ENCODE measurements at places on chromosomes 12 and 14.

GRCh38 chr14:23089498-23090253, 5.3 kb downstream of the ACIN1 start:
- DNase-seq, result no peak

DNA sequence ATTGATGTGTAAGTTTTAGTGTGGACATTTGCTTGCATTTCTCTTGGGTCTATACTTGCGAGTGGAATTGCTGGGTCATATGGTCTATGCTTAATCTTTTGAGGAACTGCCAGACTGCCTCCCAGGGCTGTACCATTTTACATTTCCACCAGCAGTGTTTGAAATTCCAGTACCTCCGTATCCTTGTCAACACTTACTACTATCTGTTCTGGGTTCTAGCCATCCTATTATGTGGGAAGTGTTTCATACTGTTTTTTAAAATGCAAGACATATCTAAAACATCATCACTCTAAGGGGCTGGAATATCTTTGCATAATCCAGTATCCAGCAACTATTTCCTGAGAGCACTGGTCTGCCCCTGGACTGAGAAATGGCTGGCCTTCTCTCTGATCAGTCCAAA, 80.2 kb upstream of the RIN3 start:
- DNase-seq, result no peak

- no peak for DNase-seq
These were observed 398.8 kb downstream of the PRKD1 start for GRCh38 chr14:29528889-29529288.

DNA sequence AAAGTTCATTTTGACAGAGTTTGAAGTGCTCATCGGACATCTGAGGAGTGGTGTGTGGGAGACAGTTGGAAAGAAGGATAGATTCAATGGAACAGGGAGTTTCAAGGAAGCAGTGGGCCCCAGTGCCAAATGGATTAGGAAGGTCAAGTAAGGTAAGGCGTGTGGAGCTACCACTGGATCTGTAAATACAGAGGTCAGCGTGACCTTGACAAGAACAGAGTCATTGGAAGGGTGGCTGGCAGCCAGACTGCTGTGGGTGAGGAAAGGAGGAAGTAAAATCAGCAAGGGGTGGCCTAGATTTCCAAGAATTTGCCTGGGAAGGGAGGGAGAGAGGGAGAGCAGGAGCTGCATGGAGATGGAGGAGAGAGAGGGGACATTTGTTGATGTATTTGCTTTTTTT, 68.2 kb upstream of the IGF1 start:
- no peak for DNase-seq

DNA sequence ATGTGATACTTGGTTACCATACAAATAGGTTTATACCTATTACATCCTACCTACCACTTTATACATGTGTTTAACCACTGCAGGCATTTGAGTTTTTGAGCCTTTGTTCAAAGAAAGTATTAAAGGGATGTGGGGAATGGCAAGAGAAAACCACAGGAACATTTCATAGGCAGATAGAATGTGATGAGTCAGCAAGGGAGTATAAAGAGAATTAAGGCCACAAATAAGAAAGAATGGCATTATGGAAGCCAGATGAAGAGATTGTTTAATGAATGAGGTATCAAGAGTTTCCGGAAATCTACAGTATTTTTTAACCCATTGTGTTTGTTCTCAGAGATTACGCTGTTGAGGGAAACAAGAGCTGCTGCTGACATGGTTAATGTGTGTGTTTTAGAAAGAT, 66.9 kb downstream of the METTL25 start:
- no peak for DNase-seq

GRCh38 chr14:104001003-104001402, 58.7 kb upstream of the RD3L start:
- peak; percentile 5 for DNase-seq

GRCh38 chr14:92563359-92563758, 49.8 kb downstream of the RIN3 start:
- DNase-seq, result no peak

GRCh38 chr12:96670334-96670899, 181.0 kb downstream of the CFAP54 start:
- no peak for DNase-seq

DNA sequence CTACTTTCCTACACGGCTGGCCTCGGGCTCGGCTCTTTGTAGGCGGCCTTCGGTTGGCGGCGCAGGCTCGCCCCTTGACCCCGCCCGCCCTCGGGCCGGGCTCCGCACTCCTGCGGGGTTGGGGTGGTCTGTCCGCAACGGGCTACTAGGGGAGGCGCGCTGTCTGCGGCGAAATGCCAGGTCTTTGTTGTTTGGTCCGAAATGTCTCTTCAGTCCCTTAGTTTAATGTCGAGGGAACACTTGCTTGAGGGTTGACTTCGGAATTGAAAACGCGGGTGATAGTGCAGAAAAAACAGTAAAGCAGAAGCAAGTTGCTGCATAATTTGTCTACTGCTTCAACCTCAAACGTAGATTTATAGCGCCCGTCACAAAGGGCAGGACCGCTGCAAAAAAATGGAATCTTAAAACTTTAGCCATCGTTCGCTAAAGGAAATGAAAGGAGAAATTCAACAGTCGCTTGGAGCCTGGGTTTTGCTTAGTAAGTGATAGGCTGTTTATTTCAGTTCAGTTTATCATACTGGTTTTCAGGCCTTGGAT, 390 bp downstream of the JKAMP start:
- no peak for DNase-seq

DNA sequence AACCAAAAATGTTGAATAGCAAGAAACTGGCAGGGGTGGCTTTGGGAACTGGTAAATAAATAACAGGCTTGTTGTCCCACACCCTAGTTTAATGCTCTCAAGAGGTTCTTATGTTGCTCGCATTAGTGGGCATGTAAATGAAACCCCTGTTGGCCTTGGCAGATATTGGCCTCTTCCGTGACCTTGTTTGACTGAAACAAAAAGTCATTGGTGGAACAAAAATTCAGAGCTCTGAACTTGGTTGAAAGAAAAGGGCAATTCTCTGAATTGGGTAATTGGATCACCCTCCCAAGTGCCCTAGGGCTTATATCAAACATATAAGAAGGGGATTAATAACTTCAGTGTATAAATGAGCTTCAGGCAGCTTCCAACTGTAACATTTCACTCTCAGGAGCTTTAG, 426.2 kb downstream of the ZFP36L1 start:
- no peak for DNase-seq

DNA sequence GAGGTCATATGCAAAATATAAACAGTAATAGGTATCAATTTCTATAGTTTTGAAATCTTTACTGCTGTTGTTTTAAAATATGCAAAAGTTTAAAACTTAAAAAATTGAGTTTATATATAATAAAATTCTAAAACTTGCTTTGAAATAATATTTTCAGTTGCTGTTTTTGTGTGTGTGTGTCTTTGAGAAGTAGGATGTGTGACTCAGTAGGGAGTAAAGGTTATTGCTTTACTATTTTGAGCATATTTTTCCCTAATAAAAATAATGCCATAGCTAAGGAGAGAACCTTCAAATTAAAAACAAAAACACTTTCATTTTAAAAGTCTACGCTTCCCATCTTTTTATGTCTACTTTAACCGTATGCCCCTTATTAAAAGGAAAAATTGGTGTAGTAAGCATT, 238.1 kb downstream of the FBXL14 start:
- DNase-seq, result no peak

DNA sequence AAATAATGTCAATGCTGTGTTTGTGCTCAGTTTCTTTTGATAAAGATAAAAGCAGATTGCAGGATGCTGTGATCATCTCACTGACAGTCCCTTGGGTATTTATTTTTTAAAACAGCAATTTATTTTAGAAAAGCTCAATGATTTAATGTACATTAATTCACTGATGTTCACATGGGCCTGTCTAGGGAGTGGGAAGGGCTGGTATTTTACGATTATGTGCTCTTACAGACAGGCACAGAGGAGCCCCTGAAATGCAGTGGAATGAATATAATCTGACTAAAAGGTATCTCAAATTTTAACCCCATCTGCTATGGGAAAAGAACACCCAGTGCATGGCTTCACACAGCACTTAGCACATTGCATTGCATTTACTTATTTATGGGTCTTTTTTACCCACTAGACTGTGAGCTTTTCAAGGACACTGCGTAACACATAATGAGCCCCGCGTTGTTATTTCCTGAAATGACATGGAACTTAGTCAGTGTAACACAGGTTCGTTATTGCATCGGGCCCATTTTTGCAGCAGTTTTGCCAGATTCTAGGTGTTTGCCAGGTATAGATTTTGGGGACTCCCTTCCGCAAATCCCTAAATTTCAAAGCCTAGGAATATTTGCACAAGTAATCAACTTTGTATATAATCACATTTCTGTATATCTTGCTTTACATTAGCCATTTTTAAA, 425.3 kb upstream of the FBXO33 start:
- DNase-seq, result no peak

DNA sequence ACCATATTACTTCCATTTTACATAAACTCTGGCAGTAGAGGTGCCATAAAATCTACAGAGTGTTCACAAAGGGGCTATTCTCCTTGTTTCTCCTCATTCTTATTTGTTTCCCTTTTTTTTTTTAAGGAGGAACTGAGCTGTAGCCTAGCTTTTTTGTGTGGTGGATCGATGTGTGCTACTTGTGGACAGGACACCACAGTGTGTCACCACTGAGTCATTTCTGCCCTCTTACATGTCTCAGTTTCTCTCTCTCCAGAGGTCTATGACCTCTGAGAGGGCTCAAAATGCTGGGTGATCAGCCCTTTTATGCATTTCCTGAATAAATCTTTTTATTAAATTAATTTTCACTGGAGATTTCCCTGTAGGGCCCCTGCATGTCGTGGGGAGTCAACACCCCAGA, 370.2 kb downstream of the ADGRD1 start:
- no peak for DNase-seq

- DNase-seq, result no peak
These were observed 88.2 kb downstream of the SYNE2 start for GRCh38 chr14:63941023-63941422.

DNA sequence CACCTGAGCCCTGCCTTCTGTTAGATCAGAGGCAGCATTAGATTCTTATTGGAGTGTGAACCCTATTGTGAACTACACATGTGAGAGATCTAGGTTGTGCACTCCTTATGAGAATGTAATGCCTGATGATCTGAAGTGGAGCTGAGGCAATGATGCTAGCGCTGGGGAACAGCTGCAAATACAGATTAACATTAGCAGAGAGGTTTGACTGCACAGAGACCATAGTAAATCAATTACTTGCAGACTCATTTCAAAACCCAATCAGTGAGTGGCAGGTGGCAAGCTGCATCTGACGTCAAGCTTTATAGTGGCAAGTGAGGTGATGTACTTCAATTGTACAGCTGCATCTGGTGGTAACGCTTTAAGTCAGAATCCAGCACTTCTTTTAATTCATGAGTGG, 141.6 kb downstream of the GPHN start:
- no peak for DNase-seq

DNA sequence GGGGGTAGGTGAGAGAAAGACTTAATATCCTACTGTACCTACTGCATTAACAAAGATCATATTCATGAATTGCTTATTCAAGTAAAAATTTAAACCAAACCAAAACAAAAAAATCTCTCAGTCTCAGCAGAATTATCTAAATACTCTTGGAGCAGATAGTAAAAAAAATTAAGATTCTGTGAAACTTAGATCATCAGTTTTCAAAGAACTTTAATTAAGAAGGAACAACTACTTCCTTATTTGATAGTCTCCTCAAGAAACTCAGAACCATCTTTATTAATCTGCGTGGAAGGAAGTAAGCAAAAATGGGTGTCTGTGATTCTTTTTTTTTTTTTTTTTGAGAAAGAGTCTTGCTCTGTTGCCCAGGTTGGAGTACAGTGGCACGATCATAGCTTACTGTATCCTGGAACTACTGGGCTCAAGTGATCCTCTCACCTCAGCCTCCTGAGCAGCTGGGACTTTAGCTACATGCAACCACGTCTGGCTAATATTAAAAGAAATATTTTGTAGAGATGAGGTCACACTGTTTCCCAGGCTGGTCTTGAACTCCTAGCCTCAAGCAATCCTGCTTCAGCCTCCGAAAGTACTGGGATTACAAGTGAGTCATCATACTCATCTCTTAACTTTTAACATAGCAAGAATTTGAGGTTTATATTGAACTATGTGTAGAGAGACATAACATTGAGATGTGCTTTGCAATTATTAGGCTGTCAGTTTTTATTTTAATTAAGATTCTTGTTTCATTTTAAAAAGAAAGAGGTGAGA, 37.4 kb downstream of the GAS2L3 start:
- no peak for DNase-seq

DNA sequence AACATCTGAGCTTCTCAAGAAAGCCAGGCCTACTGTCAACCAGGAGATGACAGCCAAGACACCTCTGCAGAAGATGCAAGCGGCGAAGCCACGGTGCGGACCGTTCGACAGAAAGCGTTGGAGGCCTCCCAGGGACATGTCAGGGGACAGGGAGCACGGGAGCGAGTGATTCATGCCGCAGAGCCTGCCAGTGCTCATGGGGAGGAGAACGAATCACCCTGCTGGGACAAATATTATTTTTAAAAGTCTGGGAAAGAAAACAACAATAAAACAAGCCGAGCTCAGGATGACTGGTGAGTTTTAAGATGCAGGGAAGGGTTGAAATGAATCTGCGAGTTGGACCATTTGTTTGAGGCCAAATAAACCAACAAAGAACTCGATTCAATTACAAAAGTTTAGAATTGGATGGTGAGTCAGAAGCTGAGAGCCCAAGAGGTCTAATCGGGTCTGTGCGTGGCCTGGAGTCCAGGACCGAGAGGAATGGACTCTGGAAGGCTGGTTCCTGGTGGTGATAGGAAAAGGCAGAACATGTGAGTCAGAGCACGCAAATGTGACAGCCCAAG, 91.0 kb downstream of the RBM19 start:
- no peak for DNase-seq

- no peak for DNase-seq
These were observed 428.1 kb downstream of the FLRT2 start for GRCh38 chr14:85958069-85958468.

- DNase-seq, result no peak
These were observed 42.9 kb downstream of the TRIP11 start for GRCh38 chr14:91996948-91997371.

- DNase-seq, result no peak
These were observed 98.7 kb downstream of the CAND1 start for GRCh38 chr12:67367843-67368242.

GRCh38 chr12:76590131-76590530, 30.6 kb upstream of the OSBPL8 start:
- DNase-seq, result no peak

DNA sequence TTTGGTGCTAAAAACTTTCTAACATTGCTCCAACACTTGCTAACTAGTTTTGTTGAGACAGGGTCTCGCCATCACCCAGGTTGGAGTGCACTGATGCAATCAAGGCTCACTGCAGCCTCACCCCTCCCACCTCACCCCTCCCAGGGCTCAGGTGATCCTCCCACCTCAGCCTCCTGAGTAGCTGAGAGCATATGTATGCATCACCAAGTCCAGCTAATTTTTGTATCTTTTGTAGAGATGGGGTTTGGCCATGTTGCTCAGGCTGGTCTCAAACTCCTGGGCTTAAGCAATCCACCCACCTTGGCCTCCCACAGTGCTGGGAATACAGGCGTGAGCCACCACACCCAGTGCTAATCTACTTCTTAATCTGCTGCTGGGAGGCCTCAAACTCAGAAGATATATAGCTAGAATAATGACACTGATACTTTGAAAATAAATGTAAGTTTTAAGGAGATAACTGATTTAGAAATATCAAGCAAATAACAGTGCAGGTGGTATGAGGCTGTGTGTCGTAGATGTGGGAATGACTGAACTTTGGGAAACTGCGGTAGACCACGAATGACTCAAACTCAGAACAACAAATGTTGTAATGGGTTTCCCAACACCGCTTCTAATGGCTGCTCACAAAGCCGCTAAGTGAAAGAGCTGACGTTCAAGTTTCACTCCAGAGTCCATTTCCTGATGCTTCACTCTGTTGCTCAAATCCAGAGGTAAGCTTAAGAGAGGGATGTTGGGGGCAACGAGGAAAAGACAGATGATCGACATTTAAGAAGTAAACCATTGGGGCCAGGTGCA, 10.0 kb downstream of the TMCC3 start:
- peak; percentile 57 for DNase-seq

All from activated naive CD4-positive, alpha-beta T cell treated with Interleukin-2 at 50 U/mL for 16 hours (primary cell).